ENCODE measurements at places on chromosomes 12 and 14.

GRCh38 chr14:51822499-51822898 is 37.9 kb upstream of the GNG2 start:
- no peak for DNase-seq

DNA sequence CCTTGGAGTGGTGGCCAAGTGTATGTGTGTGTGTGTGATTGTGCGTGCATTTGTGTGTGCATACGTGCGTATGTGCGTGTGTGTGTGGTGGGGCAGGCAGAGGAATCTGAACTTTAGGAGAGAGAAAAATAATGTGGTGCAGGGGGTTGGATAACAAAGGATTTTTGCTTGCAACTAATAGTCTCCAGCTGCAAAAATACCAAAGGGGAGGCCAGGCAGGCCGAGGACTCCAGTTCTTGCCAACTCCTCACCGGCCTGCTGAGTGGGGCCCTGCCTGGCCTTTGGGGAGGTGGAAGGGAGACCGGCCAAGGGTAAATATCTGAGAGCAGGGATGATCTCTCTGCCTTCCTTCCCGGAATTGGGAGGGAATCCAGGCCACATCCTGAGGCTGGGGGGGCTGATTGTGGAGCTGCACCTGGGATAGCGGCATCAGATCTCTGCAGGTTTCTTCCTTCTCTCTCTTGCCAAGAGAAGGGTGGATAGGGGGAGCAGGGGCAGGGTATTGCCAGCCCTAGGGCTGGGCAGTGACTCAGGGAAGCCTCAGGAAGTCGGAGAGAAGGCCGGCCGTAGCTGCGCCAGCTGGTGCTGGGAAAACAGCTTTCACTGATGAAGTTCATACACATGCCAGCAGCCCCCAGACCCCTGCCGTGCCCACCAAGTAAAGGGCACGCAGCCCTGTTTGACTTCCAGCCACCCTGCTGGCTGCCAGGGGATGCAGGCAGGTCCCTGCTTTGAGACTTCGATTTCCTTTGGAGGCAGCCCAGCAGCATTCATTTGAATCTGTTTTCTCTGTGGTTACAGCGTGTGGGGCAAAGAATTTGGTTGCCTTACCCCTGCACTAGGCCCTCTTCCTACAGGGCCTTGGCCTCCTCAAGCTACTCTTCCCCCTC is 4.6 kb upstream of the LRP1-AS start:
- no peak for DNase-seq

DNA sequence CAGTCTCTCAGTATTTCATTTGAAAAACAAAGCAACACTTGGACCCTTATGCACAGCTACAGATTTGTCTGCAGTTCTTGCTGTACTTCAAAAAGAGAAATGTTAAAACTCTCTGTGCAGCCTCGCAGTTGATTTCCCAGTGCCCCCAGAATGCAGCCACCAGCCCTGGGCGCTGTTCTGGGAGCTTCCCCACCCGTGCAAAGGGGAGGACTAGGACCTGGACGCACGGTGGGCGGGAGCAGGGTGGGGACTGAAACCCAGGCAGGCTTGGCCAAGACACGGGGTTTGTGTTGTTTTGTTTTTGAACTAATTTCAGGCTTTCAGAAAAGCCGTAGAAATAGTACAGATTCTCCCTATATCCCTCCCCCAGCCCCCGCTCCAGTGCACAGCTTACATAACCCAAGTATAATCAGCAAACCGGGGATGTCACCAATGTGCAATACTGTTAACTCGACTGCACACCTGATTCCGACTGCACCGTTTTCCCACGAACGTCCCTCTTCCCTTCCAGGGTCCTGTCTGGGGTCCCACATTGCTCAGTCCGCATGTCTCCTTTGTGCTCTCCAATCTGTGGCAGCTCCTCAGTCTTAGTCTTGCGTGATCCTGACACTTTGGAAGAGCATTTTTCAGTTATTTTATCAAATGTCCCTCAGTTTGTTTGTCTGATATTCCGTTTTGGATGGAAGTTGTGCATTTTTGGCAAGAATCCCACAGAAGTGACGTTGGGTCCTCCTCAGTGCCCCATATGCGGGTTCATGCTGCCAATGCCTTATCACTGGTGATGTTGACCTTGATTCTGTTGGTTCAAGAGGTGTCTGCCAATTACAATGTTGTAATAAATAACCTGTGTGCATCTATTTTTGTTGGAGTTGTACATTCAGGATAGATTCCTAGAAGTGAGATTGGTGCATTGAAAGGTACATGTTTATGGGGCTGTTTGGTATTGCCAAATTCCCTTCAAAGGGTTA is 95.9 kb downstream of the SETD3 start:
- no peak for DNase-seq

DNA sequence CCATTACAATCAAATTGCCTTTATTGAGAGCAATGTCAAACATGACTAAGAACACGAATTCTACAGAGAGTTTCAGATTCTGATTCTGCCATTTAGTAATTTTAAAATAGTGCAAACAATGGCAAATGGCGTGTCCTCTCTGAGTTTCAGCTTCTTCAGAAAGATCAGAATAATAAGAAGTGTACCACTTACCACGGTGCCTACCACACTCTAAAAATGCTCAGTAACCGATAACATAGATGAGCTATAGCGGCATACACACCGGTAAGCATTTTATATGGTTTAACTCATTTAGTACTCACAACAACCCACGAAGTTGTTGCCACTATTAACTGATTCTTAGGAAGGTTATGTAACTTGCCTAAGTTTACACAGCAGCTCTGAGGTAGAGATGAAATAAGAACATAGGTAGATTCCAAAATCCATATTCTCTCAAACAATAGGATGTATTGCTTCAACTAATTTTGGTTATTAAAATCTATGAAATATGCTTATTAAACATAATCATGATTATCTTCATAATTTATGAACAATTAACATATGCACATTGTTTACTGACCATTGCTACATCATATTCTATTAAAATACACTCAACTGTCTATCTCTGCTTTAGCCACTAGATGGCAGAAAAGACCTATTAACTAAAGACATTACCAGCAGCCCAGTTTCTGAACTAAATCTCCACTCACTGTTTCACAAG is 38.3 kb downstream of the SLC6A15 start:
- DNase-seq: peak; percentile 1

GRCh38 chr12:56916296-56916995 is 17.8 kb downstream of the SDR9C7 start:
- DNase-seq: no peak

- no peak for DNase-seq
These were observed 1094.1 kb upstream of the TMEM132C start for GRCh38 chr12:127172861-127173260.

- no peak for DNase-seq
These were observed 5.3 kb upstream of the UBC start for GRCh38 chr12:124919521-124920352.

- no peak for DNase-seq
These were observed 250.7 kb downstream of the BTG1 start for GRCh38 chr12:91894911-91895310.

GRCh38 chr12:15158083-15158482 is 63.1 kb downstream of the RERG start:
- no peak for DNase-seq

GRCh38 chr14:93884950-93885349 is 42.2 kb upstream of the FAM181A start:
- DNase-seq: no peak

- DNase-seq: no peak
These were observed 308.8 kb downstream of the SNAPC1 start for GRCh38 chr14:62071039-62071438.

DNA sequence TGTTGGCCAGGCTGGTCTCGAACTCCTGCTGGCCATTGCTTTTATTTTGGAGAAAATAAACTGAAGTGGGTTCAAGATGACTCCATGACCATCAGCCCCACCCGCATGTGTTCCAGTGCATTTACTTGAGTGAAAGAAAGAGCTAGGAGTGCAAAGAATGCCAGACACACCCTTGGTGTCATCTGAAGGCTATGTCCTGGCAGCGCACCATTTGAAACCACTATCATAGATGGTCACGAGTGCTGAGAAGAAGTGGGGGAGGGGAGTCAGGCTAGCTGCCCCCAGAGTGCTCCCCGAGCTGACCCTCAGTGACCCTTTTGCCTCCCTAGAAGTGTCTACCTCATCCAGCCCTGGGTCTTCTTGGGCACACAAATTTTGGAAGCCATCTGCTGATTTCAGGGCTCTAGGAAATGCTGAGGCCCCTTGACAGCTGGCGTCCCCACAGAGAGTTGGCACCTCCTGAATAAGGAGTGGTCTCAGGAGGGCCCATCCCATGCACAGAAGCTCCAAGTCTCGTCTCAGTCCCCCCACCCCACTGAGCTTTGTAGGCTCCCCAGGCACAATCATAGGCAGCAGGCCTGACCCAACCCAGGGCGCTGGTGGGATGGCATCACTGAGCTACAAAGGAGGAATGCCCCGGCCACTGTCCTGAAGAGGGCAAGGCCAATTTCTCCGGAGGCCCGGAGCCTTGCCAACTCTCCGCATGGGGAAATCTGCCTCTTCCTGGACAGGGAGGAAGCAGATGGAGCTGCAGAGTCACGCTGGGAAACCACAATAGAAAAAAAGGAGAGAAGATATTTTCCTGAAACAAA is 28.0 kb downstream of the PXN start:
- no peak for DNase-seq

GRCh38 chr12:111753144-111753881 is 13.4 kb upstream of the ALDH2 start:
- no peak for DNase-seq

GRCh38 chr14:81396113-81396512 is 4.0 kb downstream of the STON2 start:
- DNase-seq: no peak

GRCh38 chr14:93347850-93348249 is 868 bp downstream of the COX8C start:
- DNase-seq: no peak

DNA sequence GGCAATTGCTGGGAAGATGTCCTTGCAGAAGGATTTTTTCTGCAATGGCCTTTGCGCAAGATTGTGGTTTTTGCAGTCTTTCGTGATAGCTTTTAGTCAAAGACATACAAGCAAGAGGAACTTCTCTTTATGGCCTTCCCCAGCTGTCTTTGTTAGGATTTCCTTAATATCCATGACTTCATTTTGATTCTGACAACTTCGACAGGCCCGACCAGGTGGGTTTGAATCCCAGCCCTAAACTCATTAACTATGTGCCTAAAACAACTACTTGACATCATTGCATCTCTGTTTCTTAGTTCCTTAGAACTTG is 13.3 kb upstream of the VRK1 start:
- no peak for DNase-seq

DNA sequence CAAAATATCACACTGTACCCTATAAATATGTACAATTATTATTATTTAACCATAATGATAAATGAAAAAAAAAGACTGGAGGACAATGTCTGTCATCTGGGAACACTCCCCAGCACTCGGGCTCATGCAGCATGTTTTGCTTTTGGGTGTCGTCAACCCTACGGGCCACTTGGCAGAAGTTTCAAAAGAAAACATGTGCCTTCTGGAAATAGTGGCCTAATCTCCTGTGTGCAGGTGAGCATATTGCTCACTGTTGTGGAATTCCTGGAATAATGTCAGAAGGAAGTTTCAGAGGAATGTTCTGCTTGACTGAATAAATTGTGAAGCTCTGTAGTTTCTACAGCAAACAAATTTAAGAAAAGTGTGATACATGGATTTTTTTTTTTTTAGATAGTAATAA is 298.3 kb downstream of the SSPN start:
- no peak for DNase-seq

GRCh38 chr12:130530429-130530828 is 185.7 kb downstream of the RIMBP2 start:
- DNase-seq: no peak

- no peak for DNase-seq
These were observed 428 bp downstream of the RNF41 start for GRCh38 chr12:56221232-56221756.

DNA sequence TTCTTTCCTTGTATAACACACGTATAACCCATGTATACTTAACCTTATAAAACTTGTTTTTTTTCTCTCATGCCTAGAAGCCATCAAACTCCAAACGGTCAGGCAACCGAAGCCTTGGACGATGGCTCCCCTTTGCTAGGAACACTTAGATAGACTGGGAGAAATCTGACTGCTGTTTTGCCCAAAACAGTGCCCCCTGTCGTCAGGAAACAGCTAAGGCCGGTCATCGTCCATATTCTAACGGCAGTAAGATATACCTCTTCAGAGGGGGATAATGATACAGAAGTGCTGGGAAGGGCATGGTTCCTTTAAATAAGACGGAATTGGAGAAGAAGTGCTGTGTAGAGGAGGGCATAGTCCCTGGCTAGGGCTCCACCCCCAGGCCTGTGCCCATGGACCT is 130.5 kb downstream of the SLC41A2 start:
- no peak for DNase-seq
